ENCODE measurements at places on chromosomes 4 and X. TPM values are rescaled to one million over a fixed set of nuclear protein-coding genes. Genes with fewer than 3 reads are reported as not detected.

- no peak overlapping the region for H3K4me3 ChIP-seq
- H3K36me3 ChIP-seq = no peaks in the 10 kb centered on the region
- H3K27me3 ChIP-seq = no peaks in the 10 kb centered on the region
- no peak overlapping the region for H3K27ac ChIP-seq
- no peaks in the 10 kb centered on the region for H3K4me1 ChIP-seq
- DNase-seq = peak; percentile 62
These were observed 67.9 kb upstream of the PCDH19 start for GRCh38 chrX:100477958-100478357.

GRCh38 chr4:39698424-39699009 lies 581 bp downstream of the UBE2K start:
- H3K27ac ChIP-seq = peak overlapping the region; percentile 100
- peak overlapping the region; percentile 76 for H3K4me3 ChIP-seq
- peak; percentile 32 for DNase-seq
- H3K27me3 ChIP-seq = no peaks in the 10 kb centered on the region
- peaks cover 60% of the 10 kb centered on the region for H3K4me1 ChIP-seq

DNA sequence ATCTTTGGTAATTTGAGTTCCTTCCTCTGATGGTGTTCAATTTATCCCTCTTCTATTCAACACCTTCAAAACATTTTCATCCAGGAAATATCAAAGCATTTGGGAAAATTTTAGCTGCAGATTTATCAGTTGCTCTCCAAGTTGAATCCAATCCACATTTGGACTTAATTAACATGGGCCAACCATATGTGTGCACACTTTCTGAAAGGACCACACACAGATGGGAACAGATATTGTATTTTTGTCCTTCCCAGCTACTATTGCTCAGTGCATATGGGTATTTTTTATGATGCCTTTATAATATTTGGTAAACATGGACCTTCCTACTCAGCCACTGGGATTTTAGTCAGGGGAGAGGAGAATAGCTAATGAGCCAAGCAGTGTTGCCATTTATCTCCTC lies 65.2 kb downstream of the GLRA2 start:
- DNase-seq = no peak
- no peaks in the 10 kb centered on the region for H3K4me1 ChIP-seq
- H3K4me3 ChIP-seq = no peak overlapping the region
- no peaks in the 10 kb centered on the region for H3K36me3 ChIP-seq
- H3K27ac ChIP-seq = no peak overlapping the region

- no peak overlapping the region for H3K27ac ChIP-seq
- no peak for DNase-seq
- H3K27me3 ChIP-seq = no peaks in the 10 kb centered on the region
- H3K4me1 ChIP-seq = no peaks in the 10 kb centered on the region
These were observed 10.8 kb downstream of the LARP7 start for GRCh38 chr4:112647785-112648184.

GRCh38 chr4:132707955-132708354 lies 441.1 kb upstream of the PCDH10 start:
- H3K27me3 ChIP-seq = no peaks in the 10 kb centered on the region
- DNase-seq = no peak
- H3K27ac ChIP-seq = no peak overlapping the region
- H3K4me3 ChIP-seq = no peak overlapping the region

- no peaks in the 10 kb centered on the region for H3K4me1 ChIP-seq
- H3K27me3 ChIP-seq = no peaks in the 10 kb centered on the region
- H3K4me3 ChIP-seq = peak overlapping the region; percentile 18
- H3K27ac ChIP-seq = no peak overlapping the region
- H3K36me3 ChIP-seq = no peaks in the 10 kb centered on the region
These were observed 310.5 kb downstream of the TENM3 start for GRCh38 chr4:182553653-182554052.

- no peak overlapping the region for H3K27ac ChIP-seq
- no peaks in the 10 kb centered on the region for H3K27me3 ChIP-seq
- peak overlapping the region; percentile 89 for H3K4me3 ChIP-seq
- no peak for DNase-seq
- H3K36me3 ChIP-seq = no peaks in the 10 kb centered on the region
These were observed 1.4 kb downstream of the LSM6 start for GRCh38 chr4:146176891-146177290.

DNA sequence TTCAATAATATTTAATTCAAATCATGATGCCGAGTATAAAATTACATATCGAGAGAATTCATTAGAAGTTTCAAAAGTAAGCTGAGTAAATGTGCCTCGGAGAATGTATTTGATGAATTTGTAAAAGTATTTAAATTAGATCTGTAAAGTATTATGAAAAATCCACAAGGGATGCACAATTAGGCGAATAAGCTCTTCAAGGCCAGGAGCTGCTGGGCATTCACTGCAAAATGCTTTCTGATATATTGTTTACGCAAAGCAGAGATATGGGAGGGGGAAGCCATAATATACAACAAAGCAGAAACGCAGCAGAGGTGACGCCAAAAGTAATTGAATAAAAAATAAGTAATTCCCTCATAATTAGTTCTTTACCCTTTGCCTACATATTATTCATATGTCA lies 1121.5 kb upstream of the TENM3 start:
- no peak overlapping the region for H3K27ac ChIP-seq
- no peaks in the 10 kb centered on the region for H3K27me3 ChIP-seq
- no peak overlapping the region for H3K4me3 ChIP-seq
- no peak for DNase-seq

The DRD5 gene
- not detected for total RNA-seq

The PAK3 gene
- total RNA-seq = 0.29 TPM

- no peaks in the 10 kb centered on the region for H3K4me1 ChIP-seq
- no peak for DNase-seq
- H3K27ac ChIP-seq = no peak overlapping the region
- no peaks in the 10 kb centered on the region for H3K27me3 ChIP-seq
These were observed 20.0 kb downstream of the DIAPH2 start for GRCh38 chrX:96704629-96705028.

The KLHL4 gene
- total RNA-seq = not detected

The TSPAN5 gene
- 9.6 TPM for total RNA-seq

- no peaks in the 10 kb centered on the region for H3K27me3 ChIP-seq
- no peak for DNase-seq
- H3K27ac ChIP-seq = no peak overlapping the region
- no peak overlapping the region for H3K4me3 ChIP-seq
These were observed 18.0 kb downstream of the CMC4 start for GRCh38 chrX:155052738-155053498.

GRCh38 chr4:32112891-32113290 lies 1392.7 kb downstream of the PCDH7 start:
- H3K27ac ChIP-seq = no peak overlapping the region
- no peaks in the 10 kb centered on the region for H3K4me1 ChIP-seq
- H3K36me3 ChIP-seq = no peaks in the 10 kb centered on the region
- H3K27me3 ChIP-seq = no peaks in the 10 kb centered on the region
- no peak overlapping the region for H3K4me3 ChIP-seq

DNA sequence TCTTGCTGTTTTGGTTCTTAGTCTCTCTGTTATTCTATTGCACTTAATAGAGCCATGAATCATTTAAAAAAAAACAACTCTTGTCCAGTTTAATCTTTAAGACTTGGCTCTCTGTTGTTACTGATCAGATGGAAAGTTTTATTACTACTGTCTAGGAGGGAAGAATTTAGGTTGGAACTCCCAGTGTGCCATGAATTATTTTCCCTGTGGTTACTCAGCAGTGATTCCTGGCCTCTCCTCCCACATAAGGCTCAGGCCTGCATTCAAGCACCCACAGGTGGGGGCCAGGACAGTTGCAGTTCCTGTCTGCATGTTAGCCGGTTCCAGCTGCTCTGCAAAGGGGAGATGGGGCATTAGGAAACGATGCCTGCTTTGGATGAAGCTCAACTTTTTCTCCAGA lies 29.8 kb upstream of the ESX1 start:
- H3K36me3 ChIP-seq = no peaks in the 10 kb centered on the region
- H3K4me1 ChIP-seq = no peaks in the 10 kb centered on the region
- H3K4me3 ChIP-seq = no peak overlapping the region

DNA sequence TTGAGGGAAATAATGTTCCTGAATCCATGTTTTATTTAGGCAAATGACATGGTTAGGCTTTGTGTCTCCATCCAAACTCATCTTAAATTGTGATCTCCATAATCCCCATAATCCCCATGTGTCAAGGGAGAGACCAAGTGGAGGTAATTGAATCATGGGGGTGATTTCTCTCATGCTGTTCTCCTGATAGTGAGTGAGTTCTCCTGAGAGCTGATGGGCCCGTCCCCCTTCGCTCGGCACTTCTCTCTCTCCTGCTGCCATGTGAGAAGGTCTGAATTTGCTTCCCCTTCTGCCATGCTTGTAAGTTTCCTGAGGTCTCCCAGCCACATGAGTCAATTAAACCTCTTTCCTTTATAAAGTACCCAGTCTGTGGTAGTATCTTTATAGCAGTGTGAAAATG lies 563.0 kb upstream of the NR3C2 start:
- H3K27ac ChIP-seq = no peak overlapping the region
- no peaks in the 10 kb centered on the region for H3K27me3 ChIP-seq
- no peak for DNase-seq
- H3K4me3 ChIP-seq = no peak overlapping the region

DNA sequence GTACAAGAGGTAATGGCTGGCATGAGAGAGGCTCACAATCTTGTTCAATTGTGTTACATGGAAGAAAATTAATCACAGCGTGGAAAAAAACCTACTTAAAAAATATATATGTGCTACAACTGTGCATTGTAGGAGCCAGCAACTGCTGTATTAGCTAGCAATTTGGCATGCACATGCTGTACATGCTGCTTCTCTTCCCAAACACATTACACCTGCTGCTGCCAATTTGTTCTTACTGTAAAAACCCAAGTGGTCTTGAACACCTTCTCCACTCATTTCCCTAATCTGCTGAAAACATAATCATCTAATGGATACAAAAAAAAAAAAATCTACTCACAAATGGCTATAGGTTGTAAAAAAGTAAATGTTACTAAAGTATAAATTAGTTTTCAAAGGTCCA lies 264.2 kb downstream of the INPP4B start:
- no peaks in the 10 kb centered on the region for H3K36me3 ChIP-seq
- no peak overlapping the region for H3K27ac ChIP-seq
- no peak for DNase-seq
- no peaks in the 10 kb centered on the region for H3K4me1 ChIP-seq

DNA sequence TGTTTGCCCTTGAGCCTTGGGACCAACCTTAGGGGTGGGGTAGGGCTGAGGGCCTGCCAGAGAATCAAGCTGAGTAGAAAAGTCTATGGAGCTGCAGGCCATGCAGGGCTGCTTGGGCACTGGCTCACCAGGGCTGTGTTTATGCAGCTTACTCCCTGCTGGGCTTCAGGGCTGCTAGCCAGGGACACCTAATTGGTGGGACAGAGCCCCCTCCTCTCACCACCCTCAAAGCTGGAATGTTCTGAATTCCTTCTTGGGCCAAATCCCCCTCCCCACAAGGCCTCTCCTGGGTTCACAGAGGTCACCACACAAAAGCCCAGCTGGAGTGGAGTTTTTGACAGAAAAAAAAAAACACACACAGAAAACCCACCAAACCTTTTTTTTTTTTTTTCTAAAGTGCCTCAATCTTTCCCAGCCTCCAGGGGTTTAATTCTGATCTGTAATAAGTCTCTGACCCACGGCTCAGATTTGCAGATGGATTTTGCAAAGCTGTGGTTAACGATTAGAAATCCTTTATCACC lies at the start of gene CLDN2:
CLDN2 (plus strand) TSS at position 471 of the 521 bp plus-strand sequence. CDS start 7,827 bp downstream, outside the sequence.
- no peak for DNase-seq
- no peaks in the 10 kb centered on the region for H3K36me3 ChIP-seq
- no peaks in the 10 kb centered on the region for H3K27me3 ChIP-seq
- H3K4me1 ChIP-seq = no peaks in the 10 kb centered on the region
